ENCODE measurements at places on chromosomes 7 and 10.

DNA sequence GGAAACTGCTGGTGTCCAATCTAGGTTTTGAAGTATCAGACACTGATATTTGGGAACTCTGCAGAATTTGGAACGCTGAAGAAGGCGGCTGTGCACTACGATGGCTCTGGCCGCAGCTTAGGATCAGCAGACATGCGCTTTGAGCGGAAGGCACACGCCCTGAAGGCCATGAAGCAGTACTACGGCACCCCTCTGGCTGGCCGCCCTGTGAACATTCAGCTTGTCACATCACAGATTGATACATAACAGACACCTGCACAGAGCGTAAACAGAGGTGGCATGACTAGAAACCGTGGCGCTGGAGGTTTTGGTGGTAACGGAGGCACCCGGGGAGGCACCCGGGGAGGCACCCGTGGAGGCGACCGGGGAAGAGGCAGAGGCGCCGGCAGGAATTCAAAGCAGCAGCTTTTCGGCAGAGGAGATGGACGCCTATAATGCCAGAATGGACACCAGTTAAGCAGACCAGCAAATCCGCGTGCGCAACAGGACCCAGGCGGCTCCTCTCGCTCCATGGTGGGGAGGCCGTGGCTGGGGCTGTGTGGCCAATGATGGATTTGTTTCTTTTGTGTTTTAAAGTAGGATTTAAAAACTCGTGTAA lies 22.2 kb upstream of the CCL24 start:
- no peak for DNase-seq

- no peak for DNase-seq
Measured at GRCh38 chr10:116848032-116848943, 1.0 kb upstream of the ENO4 start.

GRCh38 chr7:1059200-1060091 lies 15.1 kb downstream of the GPR146 start:
- DNase-seq: no peak

DNA sequence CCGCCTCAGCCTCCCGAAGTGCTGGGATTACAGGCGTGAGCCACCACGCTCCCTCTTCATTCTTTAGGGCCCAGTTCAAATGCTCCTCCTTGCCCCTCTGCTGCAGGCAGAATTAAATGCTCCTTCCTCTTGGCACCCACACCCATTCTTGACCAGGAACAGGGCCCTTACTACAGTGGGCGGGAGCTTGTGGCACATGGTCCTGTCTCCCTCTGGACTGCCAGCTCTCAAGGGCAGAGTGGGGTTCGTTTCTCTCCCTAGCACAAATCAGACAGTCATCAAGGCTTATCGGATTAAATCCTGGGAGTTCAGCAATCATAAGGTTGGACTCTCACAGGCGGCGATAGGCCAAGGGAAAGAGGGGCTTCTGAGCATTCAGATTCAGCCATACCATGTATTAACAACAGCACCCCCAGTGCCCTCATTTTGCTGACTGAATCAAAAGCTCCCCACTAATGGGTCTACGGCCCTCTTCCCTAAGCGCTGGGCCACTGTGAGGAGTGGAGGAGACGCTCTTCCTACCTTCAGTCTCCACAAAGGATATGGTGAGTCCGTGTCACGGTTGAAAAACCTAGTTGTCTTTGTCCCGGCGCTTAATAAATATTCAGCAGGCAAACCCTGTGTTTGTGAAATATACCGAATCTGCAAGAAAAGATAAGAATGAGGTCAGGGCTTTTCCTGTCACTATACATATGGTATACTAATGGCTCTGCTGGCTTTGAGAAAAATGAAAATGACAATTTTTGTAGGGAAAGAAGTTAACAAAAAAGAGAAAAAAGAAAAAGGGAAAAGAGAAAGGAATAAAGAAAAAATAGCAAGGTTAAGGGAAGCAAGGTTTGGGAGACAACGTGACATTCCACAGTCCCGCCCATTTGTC lies 107.4 kb downstream of the CLEC2L start:
- no peak for DNase-seq

DNA sequence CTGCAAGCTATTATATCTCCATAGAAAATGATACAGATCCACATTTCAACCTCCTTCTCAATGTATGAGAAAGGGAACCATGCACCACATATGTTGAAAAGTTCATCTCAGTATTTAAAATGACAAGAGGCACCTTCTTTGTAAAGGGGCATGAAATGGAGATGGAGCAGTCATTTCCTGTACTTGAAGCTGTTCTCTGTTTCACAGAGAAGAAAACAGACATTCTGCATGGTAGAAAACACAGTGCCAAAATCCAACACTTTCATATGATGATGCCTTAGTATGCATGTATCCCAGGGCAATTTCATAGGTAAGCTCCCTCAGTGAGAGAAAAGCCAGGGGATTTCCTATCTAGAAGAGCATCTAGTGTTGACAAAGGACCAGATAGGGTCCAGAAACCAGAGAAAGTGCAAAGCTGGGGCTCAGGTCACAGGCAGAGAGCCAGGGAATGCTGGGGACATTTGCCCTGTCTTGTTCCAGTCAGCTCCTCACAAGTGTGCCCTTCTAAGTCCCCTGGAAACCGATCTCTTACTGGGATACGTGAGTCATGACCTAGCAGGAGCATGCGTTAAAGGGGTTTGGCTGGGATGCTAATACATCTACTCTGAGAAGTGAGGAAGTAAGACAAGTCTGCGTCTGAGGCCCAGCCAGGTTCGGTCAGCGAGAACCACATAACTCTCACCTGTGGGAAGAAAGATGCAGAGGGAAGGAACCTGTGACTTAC lies 118.7 kb downstream of the ICA1 start:
- DNase-seq: no peak

GRCh38 chr10:93742633-93743349 lies 14.9 kb upstream of the LGI1 start:
- DNase-seq: no peak

DNA sequence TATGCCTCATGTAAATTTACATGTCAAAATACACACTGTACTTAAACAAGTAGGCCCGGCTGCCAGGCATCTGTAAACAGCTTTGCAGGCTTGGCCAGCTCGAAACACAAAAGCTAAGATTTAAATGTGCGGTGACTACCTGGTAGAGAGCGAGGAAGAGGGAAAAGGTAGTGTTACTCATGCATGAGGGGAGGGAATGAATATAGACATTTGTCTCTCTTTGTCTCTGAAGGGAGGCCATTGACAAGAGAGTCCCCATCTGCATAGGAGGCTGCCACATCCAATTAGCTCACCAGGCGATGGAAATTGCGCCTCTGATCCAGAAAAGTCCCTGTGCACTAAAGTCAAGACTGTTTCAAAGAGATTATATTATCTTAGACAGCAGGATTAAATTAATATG lies 535.8 kb downstream of the PTPRN2 start:
- no peak for DNase-seq

- no peak for DNase-seq
Measured at GRCh38 chr7:125126376-125126775, 196.8 kb upstream of the POT1 start.

GRCh38 chr7:1049006-1049741 lies 4.8 kb downstream of the GPR146 start:
- no peak for DNase-seq

DNA sequence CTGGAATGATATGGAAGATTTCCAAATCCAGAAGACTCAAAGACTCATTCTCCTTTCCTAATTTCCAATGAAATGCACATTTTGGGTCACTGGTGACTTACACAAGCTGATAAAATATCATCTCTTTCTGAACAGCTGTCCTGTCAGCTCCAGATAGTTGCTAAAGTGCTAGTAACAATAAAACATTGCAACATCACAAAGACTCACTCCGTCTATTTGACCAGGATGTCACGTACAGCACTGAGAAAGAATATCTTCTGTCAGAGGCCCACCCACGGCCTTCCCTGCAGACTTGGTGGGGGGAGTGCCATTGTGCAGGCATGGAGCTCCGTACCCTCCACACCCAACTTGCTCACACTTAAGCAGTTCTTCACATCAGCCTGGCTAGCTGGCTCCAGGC lies 78.9 kb upstream of the EGR2 start:
- no peak for DNase-seq

DNA sequence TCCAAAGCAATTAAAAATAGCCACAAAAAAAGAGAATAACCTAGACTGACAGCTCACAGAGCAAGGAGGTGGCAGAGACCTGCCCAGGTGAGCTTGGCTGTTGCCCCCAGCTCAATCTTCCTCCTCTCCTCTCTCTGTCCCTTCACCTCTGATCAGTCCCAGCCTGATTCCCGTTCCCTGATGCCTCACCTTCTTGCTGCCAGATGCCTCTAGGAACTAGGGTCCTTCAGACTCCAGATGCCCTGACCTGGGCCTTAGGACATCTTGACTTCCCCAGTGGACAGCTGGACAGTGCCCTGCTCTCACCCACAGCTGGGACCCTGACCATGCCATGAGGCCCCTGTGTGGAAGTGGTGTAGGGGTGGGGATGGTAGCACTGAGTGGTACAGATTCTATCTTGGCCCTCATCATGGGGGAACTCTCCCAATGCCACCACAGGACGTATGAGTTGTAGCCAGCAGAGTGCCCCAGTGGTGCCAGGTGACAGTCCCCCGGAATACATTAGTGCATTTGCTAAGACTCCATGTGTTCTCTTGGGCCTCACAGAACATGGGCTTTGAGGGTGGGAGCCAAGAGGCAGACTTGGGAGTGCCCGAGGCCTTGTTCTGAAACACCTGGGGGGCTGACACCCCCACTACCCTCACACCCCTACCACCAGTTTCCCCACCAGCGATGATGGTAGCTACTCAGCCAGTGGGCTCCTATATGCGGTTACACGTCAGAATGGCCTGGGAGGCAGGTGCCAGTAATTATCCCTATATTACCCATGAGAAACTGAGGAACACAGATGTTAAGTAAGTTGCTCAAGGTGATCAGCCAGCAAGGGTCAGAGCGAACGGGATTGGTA lies 2.0 kb downstream of the DEPP1 start:
- DNase-seq: no peak

- DNase-seq: no peak
Measured at GRCh38 chr10:79424221-79425073, 21.0 kb downstream of the ZCCHC24 start.

GRCh38 chr10:33483124-33483815 lies 148.8 kb upstream of the NRP1 start:
- no peak for DNase-seq

DNA sequence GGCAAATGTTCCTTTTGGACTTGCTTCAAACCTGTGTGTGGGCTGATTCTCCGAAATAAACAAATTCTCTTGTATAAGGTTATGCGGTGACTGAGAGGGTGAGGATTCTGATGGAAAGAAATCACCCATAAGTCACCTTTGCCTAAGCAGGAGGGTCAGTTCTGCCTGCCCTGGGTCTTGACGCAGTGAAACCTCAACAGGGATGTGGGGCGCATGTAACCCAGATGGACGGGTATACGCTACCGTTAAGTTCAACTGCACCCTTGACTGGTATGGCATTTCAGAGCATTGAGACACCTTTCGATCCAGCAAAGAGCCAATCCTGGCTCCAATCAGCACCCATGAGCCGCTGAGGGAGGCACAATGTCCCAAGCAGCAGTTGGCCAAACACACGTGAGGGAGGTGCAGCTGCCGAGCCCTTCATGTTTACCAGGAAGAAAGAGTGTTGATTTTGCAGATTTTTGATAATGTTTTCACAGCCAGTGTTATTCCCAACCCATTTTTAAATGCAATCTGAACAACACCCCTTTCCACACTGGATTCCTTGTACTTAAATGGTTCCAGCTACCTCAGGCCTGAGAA lies 48.1 kb downstream of the SORBS1 start:
- no peak for DNase-seq

DNA sequence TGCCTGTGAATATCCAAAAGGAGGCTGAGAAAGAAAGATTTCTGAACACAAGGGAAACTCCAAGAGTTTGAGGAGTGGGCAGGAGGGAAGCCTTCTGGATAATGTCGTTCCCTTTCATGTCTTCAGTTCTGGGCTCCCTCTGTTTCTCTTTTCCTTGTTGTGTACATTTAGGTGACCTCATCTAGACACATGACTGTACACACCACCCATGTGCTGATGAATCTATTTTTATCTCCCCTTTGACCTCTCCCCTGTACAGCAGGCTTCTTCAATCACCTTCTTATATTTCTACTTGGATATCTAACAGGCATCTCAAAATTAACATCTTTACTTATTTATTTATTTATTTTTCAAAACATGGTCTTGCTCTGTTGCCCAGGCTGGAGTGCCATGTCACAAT lies 363.1 kb downstream of the GATA3 start:
- DNase-seq: no peak

- DNase-seq: no peak
Measured at GRCh38 chr10:50554995-50555568, 68.7 kb downstream of the SGMS1 start.

DNA sequence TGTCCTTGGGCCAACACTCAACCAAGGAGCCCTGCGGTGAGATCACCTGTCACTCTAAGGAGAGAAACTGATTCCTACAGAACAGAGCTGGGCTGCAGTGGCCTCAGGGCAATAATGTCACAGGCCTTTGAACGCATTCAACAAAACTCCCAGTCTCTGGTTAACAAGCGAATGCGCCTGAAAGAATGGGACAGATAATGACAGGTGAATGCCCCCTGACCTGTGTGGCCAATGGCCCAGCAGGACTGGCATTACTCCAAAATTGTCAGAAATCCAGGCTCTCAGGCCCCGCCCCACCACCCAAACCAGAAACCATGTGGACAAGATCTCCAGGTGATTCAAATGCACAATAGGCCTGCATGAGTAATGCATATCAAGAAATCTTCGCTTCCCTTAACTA lies 277.7 kb upstream of the KLF6 start:
- no peak for DNase-seq

- DNase-seq: peak; percentile 49
Measured at GRCh38 chr10:119650692-119651513, at the start of gene BAG3. Gene BAG3, plus strand, starts transcription at chr10:119651380. Its CDS starts 296 bp downstream, at chr10:119651676.

DNA sequence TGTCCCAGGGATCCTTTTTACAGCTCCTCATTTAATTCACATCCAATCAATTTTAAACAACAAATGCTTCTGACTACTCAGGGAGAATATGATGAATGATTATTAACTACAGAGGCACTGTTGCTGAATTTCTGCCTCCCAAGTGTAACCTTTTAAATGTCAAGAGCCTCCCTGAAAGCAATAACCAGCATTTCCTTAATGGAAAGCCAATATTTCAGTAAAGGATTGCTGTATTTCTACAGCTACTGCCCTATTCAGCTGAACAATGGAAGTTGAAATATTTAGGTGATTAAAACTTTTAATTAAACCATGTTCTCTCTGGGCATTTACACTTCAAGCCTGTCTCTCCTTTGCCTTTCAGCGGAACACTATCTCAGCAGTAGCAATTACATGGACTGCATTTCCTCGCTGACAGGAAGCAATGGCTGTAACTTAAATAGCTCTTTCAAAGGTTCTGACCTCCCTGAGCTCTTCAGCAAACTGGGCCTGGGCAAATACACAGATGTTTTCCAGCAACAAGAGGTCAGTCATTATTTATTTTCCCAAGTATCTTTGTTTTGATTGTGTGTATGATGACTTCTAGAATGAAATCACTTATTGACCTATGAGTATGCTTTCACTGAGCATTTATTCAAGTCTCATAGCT lies 304.7 kb downstream of the BICC1 start:
- no peak for DNase-seq

GRCh38 chr10:42864575-42864974 lies 82.0 kb downstream of the BMS1 start:
- DNase-seq: no peak

- DNase-seq: no peak
Measured at GRCh38 chr7:41915871-41916270, 213.0 kb upstream of the INHBA start.

GRCh38 chr10:68333440-68334431 lies 1.0 kb upstream of the PBLD start:
- no peak for DNase-seq

- DNase-seq: no peak
Measured at GRCh38 chr10:100133801-100134200, 52.0 kb downstream of the ERLIN1 start.

- DNase-seq: no peak
Measured at GRCh38 chr7:146892151-146892550, 775.5 kb downstream of the CNTNAP2 start.
